ENCODE measurements at places on chromosomes 6 and 20.
A peak's percentile ranks its signal among the peaks of the same experiment; 100 is the strongest.

GRCh38 chr6:90086517-90086916 is 192.2 kb downstream of the GJA10 start:
- DNase-seq, result no peak

DNA sequence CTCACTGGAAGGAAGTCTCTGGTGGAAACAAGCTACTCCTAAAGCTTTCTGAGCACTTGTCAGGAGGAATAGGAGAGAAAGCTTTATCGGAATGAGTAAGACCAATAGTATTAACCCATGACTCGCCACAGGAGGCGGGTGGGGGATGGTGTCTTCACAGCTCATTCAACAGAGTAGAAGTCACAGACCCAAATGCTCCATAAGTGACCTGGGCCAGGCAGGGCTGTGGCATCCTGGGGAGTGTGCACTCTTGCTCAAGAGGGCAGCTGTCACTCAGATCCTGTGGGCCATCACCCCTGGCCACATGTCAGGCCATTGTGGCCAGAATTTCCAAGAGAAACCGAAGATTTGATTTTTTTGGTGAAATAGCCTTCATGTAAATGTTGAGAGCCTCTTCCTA is 116.0 kb downstream of the SYCP2 start:
- DNase-seq, result no peak

DNA sequence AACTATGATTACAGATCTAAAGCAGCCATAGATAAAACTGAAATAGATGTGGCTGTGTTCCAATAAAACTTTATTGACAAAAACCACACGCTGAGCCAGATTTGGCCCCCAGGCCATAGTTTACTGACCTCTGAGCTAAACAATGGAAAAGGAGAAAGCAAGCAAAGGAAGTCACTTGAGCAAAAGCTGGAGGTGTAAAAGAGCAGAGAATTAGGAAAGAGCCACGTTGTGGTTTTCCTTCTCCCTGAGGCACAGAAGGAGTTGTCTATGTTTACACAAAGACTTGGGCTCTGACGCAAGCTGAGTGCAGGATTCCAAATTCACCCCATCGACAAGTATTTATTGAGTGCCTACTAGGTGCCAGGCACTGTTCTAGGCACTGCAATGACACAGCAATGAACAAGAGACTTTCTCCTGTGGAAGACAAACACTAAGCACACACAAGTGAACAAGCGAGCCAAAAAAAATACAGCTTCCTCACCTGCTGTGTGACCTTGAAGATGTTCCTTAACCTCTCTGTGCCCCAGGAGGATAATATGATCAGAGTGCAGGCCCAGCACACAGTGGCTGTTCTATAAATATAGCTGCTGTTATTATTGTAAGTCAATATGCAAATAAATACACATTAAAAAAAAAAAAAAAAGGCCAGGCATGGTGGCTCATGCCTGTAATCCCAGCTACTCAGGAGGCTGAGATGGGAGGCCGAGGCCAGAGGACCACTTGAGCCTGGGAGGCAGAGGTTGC is 75.4 kb upstream of the PTPN1 start:
- DNase-seq, result peak; percentile 86

GRCh38 chr6:31308050-31308844 is 36.4 kb upstream of the HLA-C start:
- DNase-seq, result no peak

DNA sequence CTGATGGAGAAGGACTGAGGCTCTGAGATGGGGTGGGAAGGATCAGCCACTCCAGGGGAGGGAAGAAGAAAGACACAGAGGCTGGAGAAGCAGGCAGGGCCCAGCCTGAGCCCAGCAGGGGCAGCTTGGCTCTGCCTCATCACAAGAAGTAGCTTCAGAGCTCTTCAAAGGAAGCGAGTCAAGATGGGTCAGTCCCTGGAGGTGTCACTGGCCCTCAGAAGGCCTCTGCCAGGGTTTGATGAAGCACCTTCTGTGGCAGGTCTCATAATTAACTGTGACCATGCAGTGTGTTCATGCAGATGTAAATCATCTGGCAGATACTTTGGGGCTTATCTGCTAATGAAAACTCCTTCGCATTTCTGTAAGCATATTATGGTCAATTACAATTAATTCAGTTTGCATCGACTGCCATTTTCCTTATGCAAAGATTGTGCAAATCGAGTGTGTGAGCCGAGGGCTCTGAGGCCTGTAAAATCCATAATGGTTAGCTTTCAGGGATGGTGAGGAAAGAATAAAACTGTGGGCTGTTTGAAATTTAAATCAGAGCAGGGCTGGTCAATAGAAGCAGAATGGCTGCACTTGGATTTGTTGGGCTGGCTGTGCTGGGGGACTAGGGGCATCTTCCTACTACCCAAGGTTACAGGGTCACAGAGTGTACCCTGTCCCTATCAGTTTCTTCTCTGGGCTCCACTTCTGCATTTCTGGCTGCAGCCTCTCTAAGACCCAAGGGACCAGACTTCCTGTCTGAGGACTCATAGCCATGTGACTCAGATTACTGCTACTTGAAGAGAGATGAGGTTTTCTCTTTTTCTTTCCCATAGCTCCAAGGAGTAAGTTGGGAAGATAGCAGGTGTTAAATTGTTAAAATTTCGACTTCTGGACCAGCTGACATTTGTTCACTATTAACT is 376.6 kb downstream of the DHX35 start:
- DNase-seq, result no peak

GRCh38 chr6:106473812-106474211 is 113.3 kb downstream of the CRYBG1 start:
- DNase-seq, result peak; percentile 28

DNA sequence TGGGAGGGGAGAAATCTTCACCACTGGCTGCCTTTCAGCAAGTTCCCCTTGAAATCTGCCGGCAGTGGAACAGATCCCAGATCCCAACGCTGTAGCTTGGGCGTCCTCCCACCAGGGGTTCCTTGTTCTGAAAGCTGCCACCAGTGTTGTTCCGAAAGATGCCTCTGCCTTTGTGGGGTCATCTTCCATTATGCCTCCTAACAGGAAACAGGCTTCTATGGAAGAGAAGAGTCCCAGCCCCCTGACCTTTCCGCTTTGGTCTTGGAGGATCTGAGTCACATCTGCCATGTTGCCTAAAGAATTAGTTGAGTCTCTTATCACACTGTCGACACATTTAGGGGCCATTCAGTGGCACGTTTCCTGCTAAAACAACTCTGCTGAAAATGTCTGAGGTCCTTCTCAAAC is 57.5 kb upstream of the NFATC2 start:
- DNase-seq, result no peak

DNA sequence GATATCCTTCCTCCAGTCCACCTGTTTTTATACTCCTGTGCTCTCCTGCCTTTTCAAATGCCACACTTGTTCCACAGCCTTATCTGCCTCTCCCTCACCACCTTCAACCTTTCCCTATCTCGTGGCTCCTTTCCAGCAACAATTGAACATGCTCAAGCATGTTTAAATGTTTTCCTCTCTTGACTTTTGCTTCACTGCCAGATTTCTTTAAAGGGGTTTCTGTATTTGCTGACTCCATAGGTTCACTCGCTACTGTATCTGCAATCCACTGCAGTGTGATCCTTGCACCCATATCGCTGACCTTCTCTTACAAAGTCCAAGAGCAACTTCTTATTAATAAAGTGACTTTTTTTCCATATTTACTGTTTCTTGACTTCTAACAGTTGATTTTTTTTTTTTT is 11.2 kb upstream of the GMNN start:
- no peak for DNase-seq

DNA sequence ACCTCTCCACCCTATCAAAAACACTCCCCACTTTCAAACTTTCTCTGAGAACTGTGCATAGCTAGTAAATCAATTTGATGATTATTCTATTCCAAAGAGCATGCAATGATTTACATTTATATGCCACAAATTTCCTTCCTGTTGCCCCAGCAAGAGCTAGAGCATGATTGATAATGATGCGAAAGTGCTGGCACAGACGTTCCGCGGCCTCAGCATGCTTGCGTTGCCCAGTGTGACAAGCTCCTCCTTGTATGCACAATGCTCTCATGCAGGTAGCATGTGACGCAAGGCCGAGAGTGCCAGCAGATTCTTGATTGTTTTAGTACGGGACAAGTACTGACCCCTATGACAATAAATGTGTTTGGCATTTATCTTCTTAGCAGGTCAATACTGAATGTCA is 696.3 kb upstream of the SLC35B3 start:
- DNase-seq, result no peak

- DNase-seq, result no peak
Observed at GRCh38 chr20:31858760-31859083, 11.6 kb downstream of the DUSP15 start.

DNA sequence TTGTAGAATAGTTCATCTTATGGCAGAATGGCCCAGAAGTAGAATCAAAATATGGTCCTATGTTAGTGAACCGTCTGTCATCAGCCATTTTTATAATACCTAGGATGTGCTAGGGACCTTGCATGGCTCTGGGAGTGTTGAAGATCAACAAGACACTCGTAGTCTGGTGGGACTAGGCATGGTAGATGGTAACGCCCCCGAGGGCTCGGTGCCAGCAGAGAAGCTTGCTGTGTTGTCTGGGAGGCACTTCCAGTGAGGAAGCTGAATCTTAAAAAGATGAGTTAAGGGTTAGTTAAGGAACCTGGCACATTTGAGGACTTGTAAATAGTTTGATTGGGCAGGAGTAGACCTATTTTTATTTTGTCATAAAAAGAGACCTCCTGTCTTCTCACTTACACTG is 82.4 kb downstream of the MAP3K4 start:
- no peak for DNase-seq

GRCh38 chr6:111478749-111479148 is 4.3 kb downstream of the REV3L start:
- DNase-seq, result peak; percentile 73
